Fibroblast of skin of back (primary cell): ENCODE measurements at places on chromosomes 4 and X.

DNA sequence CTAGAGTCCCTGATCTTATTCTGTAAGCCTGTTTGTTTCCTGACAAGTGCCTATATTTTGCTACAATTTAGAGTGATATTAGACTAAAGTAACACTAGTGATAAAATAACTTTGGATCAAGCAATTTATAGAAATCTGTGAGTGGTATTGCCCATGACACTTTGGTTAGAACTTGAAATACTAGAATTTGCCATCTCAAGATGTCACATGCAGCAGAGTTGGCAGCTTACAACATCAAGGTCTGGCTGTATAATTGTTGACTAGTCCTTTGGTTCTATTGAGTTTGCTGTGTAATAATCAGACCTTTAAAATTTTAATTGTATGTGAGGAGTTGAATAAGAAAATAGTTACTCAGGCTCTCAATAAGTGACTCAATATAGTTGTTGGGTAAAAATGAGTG lies 167.1 kb downstream of the RAPGEF2 start:
- DNase-seq: no peak

DNA sequence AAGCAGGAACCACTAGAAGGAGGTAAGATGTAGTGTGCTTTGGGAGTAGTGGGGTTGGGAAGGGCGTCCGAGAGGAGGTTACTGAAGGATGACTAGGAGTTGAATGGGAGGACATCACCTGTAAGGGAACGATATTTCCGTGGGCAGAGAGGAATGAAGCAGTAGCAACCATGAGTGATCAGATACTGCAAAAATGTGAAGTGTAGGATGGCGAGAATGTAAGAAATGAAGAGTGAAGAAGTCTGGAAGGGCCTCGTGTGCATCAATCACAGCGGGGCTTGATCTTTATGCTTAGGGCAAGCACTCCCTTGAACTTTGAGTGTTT lies 594 bp downstream of the MSMO1 start:
- DNase-seq: no peak

GRCh38 chr4:159504684-159505083 lies 401.8 kb downstream of the RAPGEF2 start:
- DNase-seq: peak; percentile 50

GRCh38 chr4:149676076-149676475 lies 139.6 kb downstream of the IQCM start:
- no peak for DNase-seq

DNA sequence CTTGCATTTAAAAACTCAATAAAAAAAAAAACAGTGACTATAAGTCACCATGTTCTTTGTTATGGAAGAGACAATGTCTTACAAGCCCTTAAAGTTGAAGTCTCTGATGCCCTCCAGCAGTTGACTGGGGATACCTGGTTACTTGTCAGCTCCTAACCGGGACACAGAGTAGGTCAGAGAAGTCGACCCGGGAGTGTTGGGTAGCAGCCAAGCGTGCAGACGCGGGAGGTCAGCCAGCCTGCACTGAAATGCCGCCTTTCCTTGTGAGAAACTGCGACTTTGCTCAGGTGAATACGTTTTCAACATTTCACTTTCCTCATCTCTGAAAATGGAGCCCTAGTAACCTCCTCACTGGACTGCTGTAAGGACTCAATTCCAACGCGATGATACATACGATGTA lies 81.8 kb downstream of the F11 start:
- no peak for DNase-seq

- DNase-seq: no peak
Observed at GRCh38 chrX:96455078-96455477, 229.6 kb upstream of the DIAPH2 start.

DNA sequence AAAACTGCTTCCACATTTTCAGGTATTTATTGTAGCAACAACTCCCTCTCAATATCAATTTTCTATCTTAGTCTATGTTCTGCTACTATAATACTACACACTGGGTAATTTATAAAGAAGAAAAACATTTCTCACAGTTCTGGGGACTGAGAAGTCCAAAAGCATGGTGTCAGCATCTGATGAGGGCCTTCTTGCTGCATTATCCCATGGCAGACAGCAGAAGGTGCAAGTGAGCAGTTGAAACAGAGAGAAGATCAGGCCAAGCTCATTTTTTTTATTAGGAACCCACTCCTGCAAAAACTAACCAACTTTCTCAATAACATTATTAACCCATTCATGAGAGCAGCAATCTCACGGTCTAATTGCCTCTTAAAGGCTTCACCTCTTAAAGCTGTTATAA lies 376.0 kb downstream of the RAB28 start:
- no peak for DNase-seq

DNA sequence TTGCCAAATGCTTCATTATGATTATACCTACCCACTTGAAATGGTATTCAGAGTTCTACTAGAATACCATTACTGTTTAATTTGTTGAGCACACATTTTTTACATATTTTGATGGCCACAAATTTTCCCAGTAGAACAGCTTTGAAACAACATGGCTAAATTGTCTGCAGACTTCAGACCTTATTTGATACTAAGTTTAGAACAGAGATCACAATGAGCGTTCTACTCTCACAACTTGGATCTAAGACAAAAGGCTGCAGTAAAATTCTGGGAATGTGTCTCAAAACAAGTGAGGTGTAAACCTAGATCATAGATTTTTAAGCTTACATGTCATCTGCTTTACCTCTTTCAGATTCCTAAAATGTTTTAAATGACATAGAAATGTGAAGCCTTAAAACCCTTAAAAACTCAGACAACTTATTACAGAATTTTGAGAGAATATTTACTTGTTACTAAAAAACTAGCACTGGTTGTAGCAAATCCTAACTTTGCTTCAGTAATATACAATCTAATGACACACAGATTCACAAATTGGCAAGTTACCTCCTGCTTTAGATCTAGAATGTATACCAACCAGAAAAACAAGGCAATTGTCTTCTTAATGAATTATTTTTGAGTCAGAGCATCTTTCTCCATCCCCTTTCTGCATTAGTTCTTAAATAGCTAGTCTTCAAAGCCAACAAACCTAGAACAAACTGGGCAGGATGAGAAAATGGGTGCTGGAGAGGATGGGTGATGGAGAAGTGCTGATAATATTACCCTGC lies 243.3 kb downstream of the SLC7A11 start:
- DNase-seq: peak; percentile 88

- no peak for DNase-seq
Observed at GRCh38 chr4:62058571-62058970, 858.4 kb downstream of the ADGRL3 start.

GRCh38 chr4:120431180-120431579 lies 364.5 kb upstream of the MAD2L1 start:
- DNase-seq: no peak

- DNase-seq: no peak
Observed at GRCh38 chr4:3303565-3303824, 10.7 kb downstream of the RGS12 start.

DNA sequence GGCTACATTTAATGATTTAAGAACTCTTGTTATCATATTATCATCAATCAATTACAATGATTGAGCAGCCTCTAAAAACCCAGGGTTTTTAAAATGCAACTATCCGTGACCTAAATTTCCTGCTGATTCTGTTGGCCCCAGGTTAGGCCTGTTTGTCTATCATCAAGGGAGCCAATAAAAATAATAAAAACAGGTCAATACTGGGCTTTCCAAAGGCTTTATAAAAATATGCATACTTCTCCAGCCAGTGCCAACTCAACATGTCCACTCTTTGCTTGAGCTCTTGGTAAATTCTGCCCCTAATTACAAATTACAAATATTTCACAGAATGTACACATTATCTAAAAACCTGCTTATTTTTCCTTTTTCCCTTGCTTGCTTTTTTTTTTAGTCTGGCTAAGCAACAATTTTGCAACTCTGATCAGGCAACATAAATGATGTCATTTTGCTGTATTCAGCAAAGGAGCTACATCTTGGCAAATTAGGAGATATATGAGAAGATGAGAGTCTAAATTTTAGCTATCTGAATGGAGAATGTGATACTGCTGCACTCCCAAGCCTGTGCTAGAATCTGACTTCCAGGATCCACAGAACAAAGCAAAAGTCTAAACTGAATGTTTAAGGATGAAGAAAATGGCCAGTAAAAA lies 204.0 kb downstream of the SCFD2 start:
- DNase-seq: no peak

DNA sequence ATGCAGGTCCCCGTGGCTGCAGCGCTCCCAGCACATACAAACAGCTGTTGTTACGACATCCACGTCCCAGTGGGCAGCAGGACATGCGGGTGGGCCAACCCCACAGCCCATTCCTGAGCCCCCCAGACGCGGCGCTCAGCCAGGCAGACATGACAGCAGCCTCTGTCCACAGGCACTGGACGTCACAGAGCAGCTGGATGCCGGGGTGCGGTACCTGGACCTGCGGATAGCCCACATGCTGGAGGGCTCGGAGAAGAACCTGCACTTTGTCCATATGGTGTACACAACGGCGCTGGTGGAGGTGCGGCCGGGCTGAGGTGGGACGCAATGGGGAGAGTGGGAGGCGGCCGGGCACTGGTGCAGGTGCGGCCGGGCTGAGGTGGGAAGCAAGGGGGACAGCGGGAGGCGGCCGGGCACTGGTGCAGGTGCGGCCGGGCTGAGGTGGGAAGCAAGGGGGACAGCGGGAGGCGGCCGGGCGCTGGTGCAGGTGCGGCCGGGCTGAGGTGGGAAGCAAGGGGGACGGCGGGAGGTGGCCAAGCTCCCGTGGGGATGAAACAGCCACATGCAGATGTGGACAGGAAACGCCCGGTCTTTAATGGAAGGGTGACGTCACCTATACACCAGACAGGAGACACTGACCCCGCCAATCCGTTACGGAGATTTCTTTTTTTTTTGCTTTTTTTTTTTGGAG lies 9.4 kb downstream of the PLCXD1 start:
- DNase-seq: no peak

GRCh38 chr4:80446664-80447063 lies 111.1 kb downstream of the CFAP299 start:
- no peak for DNase-seq

DNA sequence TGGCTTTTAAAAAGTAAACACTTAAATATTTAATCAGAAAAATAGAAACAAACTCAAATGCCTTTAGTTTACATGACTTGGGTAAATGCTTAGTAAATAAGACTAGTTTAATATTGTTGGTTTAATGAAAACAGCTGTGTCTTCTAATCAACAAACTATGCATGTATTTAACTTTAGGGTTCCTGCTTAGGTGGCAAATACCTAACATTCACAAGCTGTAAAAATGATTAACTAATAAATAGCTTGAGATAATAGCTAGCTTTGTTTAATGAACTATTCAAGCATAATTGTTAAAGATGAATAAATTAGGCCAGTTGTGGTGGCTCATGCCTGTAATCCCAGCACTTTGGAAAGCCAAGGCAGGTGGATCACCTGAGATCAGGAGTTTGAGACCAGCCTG lies 30.0 kb upstream of the USP46 start:
- no peak for DNase-seq

GRCh38 chr4:23819041-23819511 lies 70.8 kb downstream of the PPARGC1A start:
- DNase-seq: peak; percentile 31

DNA sequence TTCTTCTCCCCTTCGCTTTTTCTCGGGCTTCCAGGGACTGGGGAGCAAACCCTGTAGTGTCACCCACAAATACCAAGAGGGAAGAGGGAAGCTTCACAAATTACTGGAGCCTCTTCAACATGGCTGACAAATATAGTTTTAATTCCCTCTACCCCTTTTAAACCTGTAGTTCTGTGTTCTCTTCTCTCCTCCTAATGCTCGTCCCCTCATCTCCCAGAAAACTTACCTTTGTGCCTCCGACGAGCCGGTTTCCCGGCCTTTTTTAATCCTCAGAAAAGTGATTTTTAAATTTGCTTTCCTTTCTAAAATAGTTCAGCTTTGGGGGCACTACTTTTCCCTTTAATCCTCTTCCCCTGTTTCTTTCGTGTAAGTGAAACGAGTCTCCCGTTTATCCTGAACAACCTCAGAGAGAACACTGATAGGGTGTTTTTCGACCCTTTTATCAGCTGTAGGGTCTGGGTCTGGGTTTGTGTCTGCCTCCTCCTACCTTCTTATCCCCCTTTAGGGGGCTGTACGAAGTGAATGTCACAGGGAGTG lies 408 bp downstream of the TET2 start:
- no peak for DNase-seq

DNA sequence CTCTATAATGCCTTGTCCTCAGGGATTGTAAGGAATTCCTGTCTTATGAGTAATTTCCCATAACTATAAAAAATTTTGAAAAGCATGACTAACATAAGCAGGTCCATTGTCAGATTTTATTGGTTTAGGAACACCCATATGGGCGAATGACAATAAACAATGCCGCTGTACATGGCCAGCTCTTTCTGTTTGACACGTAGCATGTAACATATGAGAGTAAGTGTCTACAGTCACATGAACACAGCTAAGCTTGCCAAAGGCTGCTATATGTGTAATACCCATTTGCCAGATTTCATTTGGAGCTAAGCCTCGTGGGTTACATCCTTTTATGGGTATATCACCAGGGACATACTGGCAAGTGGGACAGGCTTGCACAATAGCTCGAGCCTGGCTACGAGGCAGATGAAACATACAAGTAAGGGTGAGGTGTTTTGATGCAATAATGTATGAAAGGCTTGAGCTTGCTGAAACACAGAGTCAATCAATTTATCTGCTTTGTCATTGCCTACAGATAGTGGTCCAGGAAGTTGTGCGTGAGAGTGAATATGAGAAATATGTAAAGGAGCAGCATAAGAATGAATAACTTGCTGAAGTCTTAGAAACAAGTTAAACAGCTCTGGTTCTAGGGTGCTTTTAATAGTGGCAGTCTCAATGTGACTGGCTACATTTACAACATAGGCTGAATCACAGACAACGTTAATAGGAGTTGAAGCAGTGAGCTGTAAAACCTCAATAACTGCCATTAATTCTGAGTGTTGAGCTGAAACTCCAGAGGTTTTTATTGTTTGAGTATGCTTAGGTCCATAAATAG lies 67.4 kb upstream of the UGT2B10 start:
- peak; percentile 14 for DNase-seq

DNA sequence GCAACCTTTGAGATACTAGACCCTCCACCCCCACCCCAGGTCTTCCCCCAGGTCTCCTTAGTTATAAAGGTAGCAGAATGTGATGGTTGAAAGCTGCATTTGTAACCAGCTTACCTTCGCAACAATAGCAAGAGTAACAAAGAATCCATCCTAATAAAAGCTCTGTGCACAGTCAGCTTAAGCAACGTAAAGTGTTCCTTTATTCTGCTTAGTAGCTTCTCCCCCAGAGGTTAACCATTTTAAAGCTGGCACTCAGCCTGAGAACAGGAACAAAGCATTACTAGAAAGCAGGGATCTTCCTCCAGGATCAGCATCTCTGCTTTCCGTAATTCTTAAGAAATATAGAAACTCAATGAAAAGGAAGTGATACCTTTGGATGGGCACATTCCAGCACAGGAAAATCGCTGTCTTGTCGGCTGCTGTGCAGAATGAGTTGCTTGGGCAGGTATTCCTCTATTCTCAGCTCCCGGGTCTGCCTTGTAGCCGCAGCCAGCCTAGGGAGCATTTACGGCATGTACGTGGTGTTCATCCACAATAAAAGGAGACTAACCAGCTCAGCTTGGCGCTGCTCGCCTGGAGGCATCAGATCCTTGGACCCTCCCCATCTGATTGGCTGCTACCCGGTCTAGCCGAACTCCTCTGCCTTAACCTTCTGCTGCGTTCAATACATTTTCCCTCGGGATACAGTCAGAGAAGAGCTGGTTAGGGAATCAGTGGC lies 113.0 kb upstream of the TLR3 start:
- DNase-seq: no peak

GRCh38 chr4:87979810-87980209 lies 4.3 kb downstream of the SPP1 start:
- no peak for DNase-seq

GRCh38 chrX:150768580-150769190 lies 75.5 kb downstream of the MTMR1 start:
- DNase-seq: no peak

- DNase-seq: peak; percentile 70
Observed at GRCh38 chr4:54539500-54540029, 118.2 kb upstream of the KIT start.
